ENCODE measurements at places on chromosomes 2 and 18. TPM values are rescaled to one million over a fixed set of nuclear protein-coding genes. Genes with fewer than 3 reads are reported as not detected.

KCMF1 gene
- total RNA-seq, result 79.3 TPM

SCN2A gene
- 0.06 TPM for total RNA-seq

MFSD6 gene
- 51.3 TPM for total RNA-seq

ATG4B gene
- total RNA-seq, result 91.1 TPM

RAB11FIP5 gene
- 4.8 TPM for total RNA-seq

PSTPIP2 gene
- 12.6 TPM for total RNA-seq

SEPTIN2 gene
- total RNA-seq, result 259 TPM

REG3A gene
- total RNA-seq, result not detected

IL36RN gene
- not detected for total RNA-seq

AOX1 gene
- not detected for total RNA-seq

WDR12 gene
- total RNA-seq, result 42.3 TPM

IL18R1 gene
- 37.3 TPM for total RNA-seq

AFG3L2 gene
- total RNA-seq, result 40.3 TPM

CCDC74B gene
- 1.2 TPM for total RNA-seq

VWC2L gene
- not detected for total RNA-seq

BOD1L2 gene
- total RNA-seq, result not detected

ACMSD gene
- total RNA-seq, result not detected

CD226 gene
- 50.9 TPM for total RNA-seq

STARD6 gene
- not detected for total RNA-seq

FN1 gene
- total RNA-seq, result 0.71 TPM

IL18RAP gene
- total RNA-seq, result 16.8 TPM

AQP12A gene
- not detected for total RNA-seq

SPATA3 gene
- total RNA-seq, result not detected

KLHL41 gene
- 0.17 TPM for total RNA-seq

DYTN gene
- total RNA-seq, result not detected

RETSAT gene
- 28.8 TPM for total RNA-seq

CTIF gene
- total RNA-seq, result 3.0 TPM

PUM2 gene
- 133 TPM for total RNA-seq

CD8B2 gene
- 7.3 TPM for total RNA-seq

UBR3 gene
- total RNA-seq, result 26.7 TPM

SCN9A gene
- total RNA-seq, result not detected

TUBA3E gene
- total RNA-seq, result not detected

CNPPD1 gene
- 77.3 TPM for total RNA-seq

CRYGB gene
- not detected for total RNA-seq

SPDYA gene
- total RNA-seq, result 1.4 TPM

NCKAP1 gene
- 1.2 TPM for total RNA-seq

APLF gene
- total RNA-seq, result 4.6 TPM

SLC9A4 gene
- total RNA-seq, result 0.08 TPM

ASXL2 gene
- total RNA-seq, result 58.5 TPM

CAPN13 gene
- total RNA-seq, result not detected

OXER1 gene
- not detected for total RNA-seq

STAT4 gene
- 177 TPM for total RNA-seq
